ENCODE measurements at places on chromosomes 16 and 17.

DNA sequence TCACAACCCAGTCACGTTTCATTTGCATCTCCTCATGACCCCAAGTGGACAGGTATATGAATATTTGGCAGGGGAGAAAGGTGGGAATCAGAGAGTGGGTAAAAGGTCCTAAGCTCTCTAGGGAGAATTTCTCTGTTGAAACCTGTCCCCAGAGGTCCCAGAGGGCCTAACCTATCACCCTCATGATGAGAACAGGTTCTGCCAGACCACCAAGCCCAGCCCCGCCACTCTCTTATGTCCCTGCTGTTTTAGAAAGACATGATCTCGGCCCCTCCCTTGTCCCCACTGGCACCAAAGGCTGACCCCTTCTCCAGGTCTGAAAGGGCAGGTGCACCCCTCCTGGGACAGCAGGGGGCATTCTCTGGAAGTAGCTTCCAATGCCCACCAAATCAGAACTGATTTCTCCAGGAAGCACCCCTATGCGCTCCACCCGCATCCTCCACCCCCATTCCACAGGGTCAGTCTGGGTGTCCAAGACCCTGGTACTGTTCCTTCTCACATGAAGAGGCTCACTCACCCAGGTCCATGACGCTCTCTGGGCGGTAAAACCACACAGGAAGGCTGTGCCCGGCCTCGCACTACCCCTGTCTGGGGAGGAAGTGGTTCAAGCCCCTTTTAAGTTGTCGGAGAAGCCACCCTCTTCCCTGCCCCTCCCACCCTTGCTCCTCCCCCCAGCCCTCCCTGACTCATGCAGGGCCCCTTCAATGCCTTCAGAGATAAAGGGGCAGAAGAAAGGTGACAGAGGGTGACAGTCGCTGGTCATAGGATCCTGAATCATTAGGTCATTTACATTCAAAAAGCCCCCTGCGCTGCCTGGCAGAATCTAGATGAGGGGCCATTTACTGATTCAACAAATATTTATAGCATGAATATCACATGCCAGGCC, at the start of gene CCR7:
Gene CCR7, minus strand, starts transcription at position 590 of the 886 bp plus-strand sequence. Its CDS starts 63 bp downstream, at position 527.
- no peak for DNase-seq

GRCh38 chr17:78044280-78044835, 84.2 kb downstream of the TMC6 start:
- DNase-seq: no peak

DNA sequence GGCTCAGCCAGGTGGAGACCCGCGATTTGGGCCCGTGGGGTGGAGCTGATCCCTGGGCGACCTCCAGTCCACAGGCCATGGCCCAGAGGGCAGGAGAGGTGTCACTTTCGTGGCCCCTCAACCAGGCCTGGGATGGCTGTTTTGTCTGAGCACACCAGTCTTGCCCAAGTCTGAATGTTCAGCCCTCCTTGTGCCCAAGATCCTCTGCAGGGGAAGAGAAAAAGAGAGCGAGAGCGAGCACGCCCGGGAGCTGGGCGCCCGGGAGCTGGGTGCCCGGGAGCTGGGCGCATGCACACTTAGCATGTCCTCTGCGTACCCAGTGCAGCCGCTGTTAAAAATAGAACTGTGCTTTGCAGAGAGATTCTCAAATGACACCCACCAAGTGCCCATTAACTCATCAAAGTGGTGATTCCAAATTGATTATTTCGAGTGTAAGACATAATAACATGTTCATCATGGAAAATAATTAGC, 403.3 kb upstream of the TNRC6C start:
- DNase-seq: no peak

- DNase-seq: no peak
Measured at GRCh38 chr17:57424273-57424672, 167.9 kb downstream of the MSI2 start.

DNA sequence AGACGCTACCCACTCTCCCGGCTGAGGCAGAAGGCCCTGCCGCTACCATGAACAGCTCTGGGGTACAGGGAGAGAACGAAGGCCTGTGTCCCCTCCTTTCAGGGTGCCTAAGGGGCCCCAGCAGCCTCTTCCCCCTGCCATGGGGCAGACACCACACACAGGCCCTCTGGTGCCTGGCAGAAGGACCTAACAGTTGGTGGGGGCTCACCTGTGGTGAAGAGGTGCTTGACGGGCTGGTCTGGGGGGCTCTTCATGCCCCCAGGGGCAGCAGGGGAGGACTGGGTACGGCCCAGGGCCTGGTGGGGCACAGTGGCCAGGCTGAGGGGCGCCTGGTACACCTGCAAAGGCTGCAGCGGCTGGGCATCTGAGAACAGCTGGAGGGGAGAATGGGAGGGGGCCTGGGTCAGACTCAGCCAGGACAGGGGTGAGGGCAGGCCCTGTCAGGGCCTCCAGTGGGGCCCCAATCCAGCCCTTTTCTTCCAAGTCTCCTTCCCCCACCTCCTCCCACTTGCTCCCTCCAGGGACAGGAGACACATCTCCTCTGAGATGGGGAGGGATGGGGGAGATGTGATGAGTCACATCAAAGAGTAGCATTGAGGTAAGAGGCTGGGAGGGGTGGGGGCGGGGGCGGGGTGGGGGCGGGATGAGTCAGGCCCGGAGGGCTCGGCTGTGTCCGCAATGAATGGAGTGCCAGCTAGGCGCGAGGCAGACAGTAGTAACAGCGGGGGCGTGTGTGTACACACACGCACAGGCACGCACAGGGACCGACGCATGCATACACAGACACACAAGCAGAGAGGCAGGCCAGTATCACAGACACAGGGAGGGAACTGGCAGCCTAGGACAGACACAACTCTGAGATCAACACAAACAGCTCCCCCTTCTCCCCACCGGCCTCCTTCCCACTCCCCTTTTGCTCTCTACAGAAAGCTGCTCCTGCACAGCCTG, 16.1 kb downstream of the G6PC3 start:
- DNase-seq: no peak

- no peak for DNase-seq
Measured at GRCh38 chr16:55154262-55154661, 169.7 kb upstream of the IRX6 start.

DNA sequence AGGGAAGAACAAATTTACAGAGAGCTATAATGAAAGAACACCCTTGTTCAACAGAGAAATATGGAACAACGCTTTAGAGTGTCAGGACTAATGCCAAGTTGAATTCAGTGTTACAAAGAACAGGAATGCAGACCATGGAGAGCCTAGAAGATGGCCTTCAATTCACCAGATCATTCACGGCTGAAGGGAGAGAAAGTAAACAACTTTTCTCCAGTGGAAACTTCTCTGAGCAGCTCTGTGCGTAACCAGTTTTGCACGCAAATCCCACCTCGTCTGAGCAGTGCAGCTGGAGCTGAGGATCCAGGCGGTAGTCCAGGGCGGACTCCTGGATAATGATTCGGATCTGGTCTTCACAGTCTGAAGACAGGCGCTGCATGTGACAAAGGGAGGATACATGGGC, 40.5 kb upstream of the CLEC18B start:
- no peak for DNase-seq

- no peak for DNase-seq
Measured at GRCh38 chr17:74919440-74920305, 3.4 kb downstream of the USH1G start.

DNA sequence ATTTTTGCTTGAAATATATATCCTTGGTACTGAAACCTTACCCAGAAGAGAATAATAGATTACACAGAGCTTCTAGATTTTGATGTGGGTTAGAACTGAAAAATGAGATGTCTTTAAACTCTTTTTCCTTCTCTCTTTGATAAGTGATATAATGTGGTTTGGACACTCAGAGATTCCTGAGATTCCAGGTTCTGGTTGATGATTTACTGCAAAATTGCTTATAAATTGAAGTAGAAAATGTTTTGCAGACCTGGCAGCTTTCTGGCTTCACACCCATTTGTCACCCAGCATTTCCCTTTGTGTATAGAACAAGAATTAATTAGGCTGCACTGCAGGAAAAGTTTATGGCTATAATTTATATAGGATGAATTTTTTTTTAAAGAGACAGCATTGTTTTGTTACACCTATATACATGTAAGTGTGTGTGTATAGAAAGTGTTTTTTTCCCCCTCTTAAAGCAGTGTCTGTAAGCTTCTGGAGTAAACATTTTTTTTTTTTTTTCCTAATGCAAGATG, 23.5 kb downstream of the AATF start:
- DNase-seq: no peak

DNA sequence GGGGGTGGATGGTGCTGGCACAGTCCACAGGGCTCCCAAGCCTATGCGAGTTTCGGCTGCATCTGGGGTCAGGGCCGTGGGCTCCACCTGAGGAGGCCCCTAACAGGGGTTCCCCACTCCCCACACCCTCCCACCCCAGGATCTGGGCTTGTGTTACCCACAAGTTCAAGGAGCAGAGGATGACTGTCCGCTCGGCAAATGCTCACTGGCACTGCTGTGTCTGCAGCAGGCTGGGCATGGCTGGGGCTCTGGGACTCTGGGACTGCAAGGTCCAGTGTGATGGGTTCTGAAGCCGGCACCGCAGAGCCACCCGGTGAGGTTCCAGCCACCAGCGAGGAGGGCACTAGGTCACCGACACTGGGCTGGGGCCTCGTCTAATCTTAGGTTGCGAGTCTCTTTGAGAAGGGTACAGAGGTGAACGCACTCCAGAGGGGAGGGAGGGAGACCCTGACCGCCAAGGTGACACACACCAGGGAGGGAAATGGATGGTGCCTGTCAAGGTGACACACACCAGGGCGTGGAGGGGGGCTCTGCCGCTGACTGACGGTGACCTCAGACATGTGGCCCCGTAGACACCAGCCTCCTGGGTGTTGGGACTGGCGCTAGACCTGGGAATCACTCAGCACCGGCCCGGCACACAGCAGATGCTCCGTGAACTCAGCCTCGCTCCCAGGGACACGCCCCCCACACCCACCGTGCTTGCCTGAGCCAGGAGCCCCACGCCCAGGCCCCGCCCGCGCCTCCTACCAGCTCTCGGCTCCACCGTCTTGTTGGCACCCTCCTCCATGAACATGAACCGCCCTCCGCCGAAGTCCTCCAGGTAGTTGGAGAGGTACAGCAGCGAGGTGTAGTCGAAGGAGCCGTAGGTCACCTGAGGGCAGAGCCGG, 20.5 kb upstream of the HEXD start:
- no peak for DNase-seq

GRCh38 chr17:44956998-44957981, 9.7 kb upstream of the KIF18B start:
- no peak for DNase-seq

GRCh38 chr17:78125976-78126894, 2.3 kb downstream of the TMC6 start:
- no peak for DNase-seq

GRCh38 chr16:30837904-30838303, 50.9 kb upstream of the ZNF629 start:
- no peak for DNase-seq

DNA sequence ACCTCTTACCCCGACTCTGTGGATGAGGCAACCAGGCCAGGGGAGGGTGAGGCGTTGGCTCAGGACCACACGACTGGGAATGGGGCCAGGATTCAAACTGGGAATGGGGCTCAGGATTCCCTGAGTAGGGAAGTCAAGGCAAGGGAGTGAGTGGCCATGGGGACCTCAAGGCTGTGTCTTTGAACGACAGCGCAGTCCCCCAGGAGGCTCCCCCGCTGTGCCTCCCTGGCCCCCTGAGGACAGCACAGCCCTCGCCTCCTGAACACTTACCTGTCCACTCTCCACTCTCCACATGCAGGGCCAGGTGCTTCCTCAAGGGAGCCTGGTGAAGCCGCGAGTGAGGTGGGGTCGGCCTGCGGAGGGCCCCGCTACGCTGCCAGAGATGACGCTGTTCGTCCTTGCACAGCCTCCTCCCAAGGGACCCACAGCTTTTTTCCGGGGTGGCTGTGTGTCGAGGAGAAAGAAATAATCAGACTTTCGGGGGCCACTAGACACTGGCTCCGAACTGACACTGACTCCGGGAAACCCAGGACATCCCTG, 6.9 kb downstream of the ZNF469 start:
- DNase-seq: no peak

DNA sequence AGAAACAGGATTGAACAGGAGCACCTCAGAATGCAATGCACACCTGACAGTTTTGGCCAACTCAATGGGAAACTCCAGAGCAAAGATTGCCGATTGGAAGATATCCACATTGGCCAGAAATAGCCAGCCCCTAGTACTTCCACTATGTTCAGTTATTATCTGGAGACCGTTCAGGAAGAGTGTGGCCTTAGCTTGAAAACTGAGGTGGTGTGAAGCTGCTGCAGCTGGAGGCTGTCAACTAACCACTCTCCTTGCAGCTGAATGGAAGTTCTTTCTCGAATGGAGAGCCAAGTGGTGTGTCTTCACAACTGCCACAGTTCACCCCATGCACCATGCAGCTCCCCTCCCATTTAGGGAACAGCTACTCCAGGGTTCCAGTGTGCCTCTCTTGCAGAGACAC, 61.9 kb upstream of the DHX40 start:
- DNase-seq: no peak

DNA sequence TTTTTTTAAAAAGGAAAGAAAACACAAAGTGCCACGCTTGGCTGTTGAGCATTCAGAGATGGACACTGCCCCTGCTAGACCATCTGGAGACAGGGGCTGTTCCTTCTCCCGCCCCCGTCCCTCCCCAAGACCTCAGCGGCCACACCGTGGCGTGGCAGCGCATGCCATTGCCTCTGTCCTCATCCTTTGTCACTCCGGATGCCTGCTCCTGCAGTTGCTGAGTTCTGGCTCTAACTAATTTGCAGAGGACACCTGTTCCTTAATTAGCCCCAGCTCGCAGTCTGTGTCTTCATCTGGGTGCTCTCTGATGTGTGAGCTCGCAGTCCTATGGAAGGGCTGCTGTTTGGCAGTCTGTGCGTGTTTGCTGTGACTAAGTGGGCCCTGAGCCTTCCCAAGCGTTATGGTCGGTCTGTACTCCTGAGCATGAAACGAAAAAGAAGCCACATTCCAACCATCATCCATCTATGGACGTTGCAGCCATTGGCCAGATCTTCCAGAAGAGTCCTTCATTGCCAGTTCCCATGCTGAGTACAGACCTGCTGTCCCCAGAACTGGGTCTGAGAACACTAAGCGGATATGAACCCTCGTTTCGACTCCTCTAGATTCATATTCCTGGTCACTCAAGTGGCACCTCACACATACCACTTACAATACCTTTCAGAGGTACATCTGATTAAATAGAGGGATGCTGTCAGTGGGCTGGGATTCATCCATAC, 40.9 kb upstream of the NAT9 start:
- no peak for DNase-seq

Data from NCI-H1417 treated with DMSO at 0.1 percent for 48 hours (cell line).